ENCODE measurements at places on chromosomes 4 and X.

GRCh38 chr4:47837094-47837907 is 566 bp downstream of the CORIN start:
- no peak for DNase-seq

- DNase-seq, result no peak
Observed at GRCh38 chrX:12973561-12974304, 1.2 kb upstream of the TMSB4X start.

DNA sequence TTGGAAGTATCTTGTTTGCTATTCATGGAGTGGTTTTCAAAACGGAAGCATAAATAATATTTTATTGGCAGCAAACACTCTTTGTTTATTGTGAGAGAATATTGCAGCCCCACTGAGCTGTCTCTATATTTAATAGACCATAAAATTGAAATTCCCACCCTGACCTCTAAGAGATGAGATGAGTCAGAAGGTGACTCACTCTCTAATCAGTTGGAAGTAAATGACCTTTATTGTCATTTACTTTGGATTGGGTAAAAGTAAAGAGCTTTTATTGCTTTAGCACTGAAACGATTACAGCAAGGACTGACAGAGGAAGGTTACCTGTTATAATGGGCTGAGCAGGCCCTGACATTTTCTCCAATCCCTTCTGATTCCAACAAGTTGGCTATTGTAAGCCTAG is 55.0 kb downstream of the SYTL5 start:
- no peak for DNase-seq

DNA sequence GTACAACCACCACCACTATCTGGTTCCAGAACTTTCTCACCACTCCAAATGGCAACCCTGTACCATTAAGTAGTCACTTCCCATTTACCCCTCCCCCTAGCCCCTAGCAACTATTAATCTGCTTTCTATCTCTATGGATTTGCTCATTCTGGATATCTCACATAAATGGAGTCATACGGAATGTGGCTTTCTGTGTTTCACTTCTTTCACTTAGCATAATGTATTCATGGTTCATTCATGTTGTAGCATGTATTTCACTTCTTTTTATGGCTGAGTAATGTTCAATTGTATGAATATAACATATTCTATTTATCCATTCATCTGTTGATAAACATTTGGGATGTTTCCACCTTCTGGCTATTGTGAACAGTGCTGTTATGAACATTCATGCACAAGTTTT is 104.7 kb downstream of the AMMECR1 start:
- no peak for DNase-seq

- DNase-seq, result peak; percentile 83
Observed at GRCh38 chrX:154751669-154752271, 893 bp upstream of the GAB3 start.

- DNase-seq, result no peak
Observed at GRCh38 chr4:52550186-52550585, 108.9 kb downstream of the USP46 start.

DNA sequence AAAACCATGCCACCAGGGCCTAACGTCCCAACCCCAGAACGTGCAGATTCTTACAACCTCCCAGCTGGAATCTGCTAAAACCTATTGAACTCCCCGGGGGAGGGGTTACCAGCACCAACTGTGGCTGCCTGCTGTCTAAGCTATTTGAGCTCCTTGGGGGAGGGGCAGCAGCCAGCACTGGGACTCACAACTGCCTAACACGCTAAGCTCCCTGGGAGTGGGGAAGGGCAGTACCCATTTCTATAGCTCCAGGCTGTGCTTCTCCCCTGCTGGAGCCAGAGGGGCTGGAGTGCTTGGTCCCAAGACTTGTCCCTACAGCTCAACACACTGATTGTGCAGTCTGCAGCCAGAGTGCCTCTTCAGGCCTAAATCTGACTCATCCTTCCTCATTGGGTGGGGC is 459.8 kb upstream of the FGF16 start:
- DNase-seq, result no peak

GRCh38 chr4:185542626-185543315 is 7.5 kb upstream of the PDLIM3 start:
- DNase-seq, result no peak

DNA sequence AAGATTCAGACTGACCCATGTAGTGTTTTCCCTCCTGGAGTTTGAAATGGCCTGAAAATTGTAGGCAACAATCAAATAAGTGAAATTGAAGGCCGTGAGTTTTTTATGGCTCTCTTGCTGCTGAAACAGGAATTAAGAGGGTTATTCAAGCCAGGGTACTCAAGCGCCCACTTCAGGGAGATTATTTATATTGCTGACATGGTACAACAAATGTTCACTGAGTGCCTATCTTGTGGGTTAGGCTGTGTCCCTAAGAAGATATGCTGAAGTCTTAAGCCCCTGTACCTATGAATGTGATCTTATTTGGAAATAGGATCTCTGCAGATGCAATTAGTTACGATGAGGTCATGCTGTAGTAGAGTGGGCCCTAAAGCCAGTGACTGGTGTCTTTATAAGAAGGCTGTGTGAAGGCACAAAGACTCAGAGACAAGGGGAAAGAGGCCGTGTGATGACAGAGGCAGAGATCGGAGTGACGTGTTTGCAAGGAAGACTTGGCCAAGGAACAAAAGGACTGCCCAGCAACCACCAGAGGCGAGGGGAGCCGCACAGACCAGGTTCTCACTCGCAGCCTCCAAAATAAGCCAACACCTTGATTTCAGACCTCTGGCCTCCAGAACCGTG is 72.9 kb downstream of the MED28 start:
- DNase-seq, result no peak

- peak; percentile 6 for DNase-seq
Observed at GRCh38 chr4:18020145-18020670, 1.3 kb downstream of the LCORL start.

GRCh38 chr4:2731907-2732317 is 24.2 kb downstream of the TNIP2 start:
- no peak for DNase-seq

GRCh38 chrX:49058794-49059193 is at the start of gene CCDC120:
TSS of gene CCDC120 (plus strand) at chrX:49058999. CDS start at chrX:49062042, 3,043 bp downstream.
- DNase-seq, result no peak

GRCh38 chrX:119325456-119325855 is 73.7 kb upstream of the SLC25A43 start:
- no peak for DNase-seq

- DNase-seq, result no peak
Observed at GRCh38 chrX:101057093-101057714, 5.3 kb upstream of the TRMT2B start.

DNA sequence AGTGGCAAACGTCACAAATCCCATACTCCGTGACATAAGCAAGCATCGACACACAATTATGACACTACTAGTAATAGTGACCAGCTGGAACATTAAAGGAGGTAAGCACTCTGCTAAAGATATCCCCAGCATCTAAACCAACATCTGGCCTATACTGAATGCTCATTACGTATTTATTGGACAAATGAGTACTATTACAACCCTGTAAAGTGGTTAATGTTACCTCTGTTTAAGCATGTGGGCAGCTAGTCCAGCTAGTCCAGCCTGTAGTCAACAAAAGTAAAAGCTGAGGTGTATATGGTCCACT is 419 bp upstream of the RPGR start:
- DNase-seq, result no peak

DNA sequence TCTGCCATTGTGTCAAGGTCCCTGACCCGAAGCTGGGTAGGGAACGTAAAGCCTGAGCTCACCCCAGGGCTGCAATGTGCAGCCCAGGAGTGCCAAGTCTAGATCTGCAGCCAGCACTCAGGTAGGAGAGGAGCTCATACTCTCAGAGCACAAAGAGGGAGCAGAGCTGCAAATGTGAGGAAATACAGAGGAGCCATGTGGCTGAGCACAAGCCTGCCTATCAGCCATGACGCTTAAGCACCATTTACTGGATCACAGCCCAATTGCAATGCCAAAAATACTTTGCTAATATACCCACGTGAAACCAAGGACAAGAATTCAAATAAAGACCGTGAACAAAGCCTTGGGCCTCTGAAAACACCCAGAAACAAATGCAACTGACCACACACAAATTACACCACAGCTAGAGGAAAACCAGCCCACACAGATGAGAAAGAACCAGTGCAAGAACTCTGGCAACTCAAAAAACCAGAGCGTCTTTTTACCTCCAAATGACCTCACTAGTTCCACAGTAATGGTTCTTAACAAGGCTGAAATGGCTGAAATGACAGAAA is 69.0 kb upstream of the HPF1 start:
- no peak for DNase-seq

DNA sequence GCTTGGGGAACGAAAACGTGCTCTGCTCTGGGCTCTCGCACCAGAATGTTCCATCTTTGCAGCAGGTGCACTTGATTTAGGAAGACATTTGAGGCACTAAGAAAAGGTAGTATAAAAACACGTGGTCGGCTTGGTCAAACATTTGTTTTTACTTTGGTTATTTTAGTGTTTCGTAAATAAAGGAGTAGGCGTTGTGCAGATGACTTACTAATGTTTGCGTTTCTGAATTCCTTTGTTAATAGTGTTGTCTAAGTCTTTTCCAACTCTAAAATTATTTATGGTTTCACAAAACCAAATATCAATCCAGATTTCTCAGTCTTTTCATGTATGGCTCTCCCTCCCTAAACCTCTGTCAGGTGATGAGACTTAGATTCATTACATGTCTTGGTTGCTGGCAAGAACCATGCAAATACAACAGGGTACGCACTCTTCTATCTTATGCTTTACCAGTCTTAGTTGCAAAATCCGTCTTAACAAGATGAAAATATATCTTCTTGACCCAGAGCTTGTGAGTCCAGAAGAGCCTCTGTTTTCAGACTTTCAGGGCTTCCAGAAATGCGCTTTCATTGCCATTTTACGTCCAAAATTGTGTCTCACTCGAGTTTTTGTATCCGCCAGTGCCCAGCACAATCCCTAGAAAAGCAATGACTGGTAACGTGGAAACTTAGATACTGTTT is 686 bp downstream of the MTHFD2L start:
- DNase-seq, result peak; percentile 7

DNA sequence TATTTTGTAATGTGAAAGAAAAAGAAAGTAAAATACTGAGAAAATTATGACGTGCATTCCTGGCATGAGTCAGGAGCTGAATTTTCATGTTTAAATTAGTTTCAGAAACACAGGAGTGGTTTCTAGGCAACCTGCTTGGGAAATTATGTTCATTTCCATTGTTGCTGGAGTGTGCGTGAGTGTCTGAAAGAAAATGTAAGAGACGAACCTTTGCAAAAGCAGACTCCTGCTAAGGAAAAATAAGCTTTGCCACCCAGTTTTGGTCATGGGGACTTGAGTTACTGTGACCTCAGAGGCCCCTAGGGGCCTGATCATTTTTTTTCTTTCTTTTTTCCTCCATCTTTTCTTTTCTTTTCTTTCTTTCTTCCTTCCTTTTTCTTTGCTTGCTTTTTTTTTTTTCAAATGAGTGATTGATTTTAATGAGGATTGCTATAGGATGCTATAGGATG is 18.8 kb upstream of the CHRNA9 start:
- no peak for DNase-seq

GRCh38 chr4:46450556-46450955 is 60.6 kb upstream of the GABRA2 start:
- DNase-seq, result no peak

DNA sequence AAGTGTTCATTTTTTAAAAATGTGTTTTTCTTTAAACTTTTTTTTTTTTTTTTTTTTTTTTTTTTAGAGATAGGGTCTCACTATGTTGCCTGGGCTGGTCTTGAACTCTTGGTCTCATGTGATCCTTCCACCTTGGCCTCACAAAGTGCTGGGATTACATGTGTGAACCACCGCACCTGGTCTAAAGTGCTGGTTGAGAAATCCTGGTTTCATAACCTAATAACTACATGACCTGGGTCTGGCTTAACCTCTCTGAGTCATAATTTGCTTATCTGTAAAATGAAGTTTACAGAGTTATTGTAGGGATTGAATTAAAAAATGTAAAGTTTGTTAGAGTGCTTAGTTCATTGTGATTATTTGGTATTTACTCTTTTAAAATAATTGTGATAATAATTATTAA is 5.2 kb downstream of the HSD17B13 start:
- no peak for DNase-seq

GRCh38 chr4:90950385-90950841 is 823.2 kb downstream of the CCSER1 start:
- DNase-seq, result no peak

GRCh38 chr4:113820108-113820507 is 58.6 kb upstream of the CAMK2D start:
- no peak for DNase-seq

- DNase-seq, result no peak
Observed at GRCh38 chr4:47010347-47010911, 17.0 kb upstream of the GABRA4 start.

DNA sequence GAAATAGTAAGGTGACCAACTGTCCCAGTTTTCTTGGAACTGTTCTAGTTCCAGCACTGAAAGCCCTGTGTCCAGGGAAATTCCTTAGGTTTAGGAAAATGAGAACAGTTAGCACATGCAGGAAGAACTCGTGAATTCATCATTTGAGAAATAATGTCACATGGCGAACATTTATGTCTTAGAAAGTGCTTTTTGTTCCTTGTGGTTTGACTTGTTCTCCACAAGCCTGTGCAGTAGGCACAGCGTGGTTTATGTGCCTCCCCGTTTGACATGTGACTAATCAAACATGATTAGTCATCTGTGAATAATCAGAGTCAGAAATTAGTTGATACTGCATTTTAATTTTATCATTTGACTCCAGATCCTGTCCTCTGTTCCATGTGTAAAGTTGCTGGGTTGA is 556.0 kb upstream of the CPEB2 start:
- no peak for DNase-seq

GRCh38 chr4:151581570-151581969 is 172.6 kb downstream of the FHIP1A start:
- no peak for DNase-seq

- DNase-seq, result no peak
Observed at GRCh38 chrX:84078991-84079390, 109.0 kb downstream of the RPS6KA6 start.

DNA sequence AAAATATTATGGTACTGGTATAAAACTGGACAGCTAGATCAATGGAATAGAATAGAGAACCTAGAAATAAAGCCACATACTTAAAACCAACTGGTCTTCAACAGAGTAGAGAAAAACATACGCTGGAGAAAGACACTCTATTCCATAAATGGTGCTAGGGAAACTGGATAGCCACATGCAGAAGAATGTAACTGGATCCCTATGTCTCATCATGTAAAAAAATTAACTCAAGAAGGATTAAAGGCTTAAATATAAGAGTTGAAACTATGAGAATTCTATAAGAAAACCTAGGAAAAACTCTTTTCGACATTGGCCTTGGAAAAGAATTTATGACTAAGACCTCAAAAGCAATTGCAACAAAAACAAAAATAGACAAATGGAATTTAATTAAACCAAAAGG is 114.6 kb downstream of the PCDH18 start:
- DNase-seq, result no peak

DNA sequence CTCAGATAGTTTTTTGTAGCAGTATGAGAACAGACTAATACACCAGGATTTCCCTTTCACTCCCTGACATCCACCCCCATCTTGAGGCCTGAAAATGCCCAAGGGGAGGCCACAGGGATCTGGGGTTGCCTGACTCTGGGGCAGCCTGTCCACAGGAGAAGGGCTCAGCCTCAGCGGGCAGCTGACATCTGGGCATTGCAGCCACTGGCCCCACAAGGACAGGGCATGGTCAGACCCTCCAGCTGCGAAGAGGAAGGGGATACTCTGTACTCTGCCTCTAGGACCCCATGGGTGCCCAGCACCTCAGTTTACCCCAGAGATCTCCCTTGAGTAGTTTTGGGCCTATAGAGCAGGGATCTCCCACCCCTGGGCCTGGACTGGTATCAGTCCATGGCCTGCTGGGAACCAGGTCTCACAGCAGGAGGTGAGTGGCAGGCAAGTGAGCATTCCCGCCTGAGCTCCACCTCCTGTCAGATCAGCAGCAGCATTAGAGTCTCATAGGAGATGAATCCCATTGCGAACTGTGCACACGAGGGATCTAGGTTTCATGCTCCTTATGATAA is 138.9 kb downstream of the HMX1 start:
- no peak for DNase-seq

GRCh38 chr4:15117270-15117946 is 115.1 kb downstream of the CPEB2 start:
- DNase-seq, result no peak
